ENCODE measurements at places on chromosomes 11 and 22.
A peak's percentile ranks its signal among the peaks of the same experiment; 100 is the strongest.

- no peak for DNase-seq
Measured at GRCh38 chr22:19704355-19705015, 9.8 kb upstream of the SEPTIN5 start.

GRCh38 chr11:57812634-57813033, 51.0 kb downstream of the CTNND1 start:
- DNase-seq = no peak

- DNase-seq = no peak
Measured at GRCh38 chr11:85847436-85847835, 7.7 kb upstream of the CCDC83 start.

DNA sequence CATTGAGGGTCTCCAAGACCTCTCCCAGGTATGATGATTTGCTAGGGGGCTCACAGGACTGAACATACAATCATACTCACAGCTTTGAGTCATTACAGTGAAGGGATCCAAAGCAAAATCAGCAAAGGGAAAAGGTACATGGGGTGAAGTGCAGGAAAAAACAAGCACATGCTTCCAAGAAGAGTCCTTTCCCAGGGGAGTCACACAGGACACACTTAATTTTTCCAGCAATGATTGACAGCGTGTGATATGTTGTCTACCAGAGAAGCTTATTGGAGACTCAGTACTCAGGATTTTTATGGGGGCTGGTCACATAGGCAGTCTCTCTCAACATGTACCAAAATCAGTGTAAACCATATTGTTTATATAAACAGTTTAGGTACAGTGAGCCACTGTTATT, 25.3 kb downstream of the CUL5 start:
- DNase-seq = no peak

GRCh38 chr22:41801147-41801819, 804 bp downstream of the CCDC134 start:
- no peak for DNase-seq

GRCh38 chr11:65170058-65170534, at the start of gene SPDYC:
Gene SPDYC, plus strand, starts transcription at chr11:65170233. Its CDS starts 1,125 bp downstream, at chr11:65171358.
- DNase-seq = no peak

GRCh38 chr11:120756931-120757330, 245.4 kb downstream of the GRIK4 start:
- DNase-seq = no peak

DNA sequence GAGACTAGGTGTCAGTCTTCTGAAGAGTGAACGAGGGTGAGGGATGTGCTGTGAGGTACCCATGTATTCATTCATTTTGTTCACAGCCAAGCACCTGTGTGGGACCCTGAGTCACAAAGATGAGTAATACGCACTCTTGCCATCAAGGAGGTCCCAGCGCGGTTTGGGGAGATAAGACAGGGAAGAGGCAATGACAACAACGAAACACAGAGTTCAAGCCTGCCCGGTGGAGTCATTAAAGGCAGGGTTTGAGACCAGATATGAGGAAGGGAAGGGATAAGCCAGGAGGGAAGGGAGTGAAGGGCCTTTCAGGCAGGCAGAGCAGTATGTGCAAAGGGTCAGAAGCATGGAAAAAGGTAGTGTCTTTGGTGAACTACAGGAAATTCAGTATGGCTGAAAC, 4.6 kb downstream of the DCHS1 start:
- DNase-seq = no peak

GRCh38 chr11:9615031-9615451, 41.6 kb downstream of the WEE1 start:
- DNase-seq = no peak

DNA sequence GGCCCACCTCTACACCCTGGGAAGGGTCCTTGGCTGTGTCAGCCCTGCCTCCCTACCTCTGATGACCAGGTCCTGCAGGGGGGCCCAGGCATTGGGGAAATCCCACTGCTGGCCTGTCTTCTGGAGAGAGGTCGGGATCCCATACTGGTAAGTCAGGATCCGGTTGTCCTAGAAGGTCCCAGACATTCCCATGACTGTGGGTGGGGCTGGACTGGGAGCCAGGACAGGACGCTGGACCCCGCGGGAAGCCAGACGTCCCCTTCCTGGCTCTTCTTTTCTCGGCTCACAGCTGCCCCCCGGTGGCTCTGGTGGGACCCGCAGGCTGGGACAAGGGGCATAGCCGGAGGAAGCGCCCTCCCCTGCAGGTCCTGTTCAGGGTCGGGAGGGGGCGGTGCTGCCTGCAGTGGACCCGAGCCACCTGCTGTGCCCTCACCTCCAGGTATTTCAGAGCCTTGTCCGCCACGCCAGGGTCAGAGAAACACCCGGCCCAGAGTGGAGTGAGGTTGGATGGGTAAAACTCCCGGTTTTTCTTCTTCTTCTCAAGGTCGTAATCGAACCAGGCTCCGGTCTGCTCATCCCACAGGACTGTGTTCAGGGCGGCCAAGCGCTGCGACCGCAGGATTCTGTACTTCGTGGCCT, 20.0 kb downstream of the TREH start:
- DNase-seq = peak; percentile 80

DNA sequence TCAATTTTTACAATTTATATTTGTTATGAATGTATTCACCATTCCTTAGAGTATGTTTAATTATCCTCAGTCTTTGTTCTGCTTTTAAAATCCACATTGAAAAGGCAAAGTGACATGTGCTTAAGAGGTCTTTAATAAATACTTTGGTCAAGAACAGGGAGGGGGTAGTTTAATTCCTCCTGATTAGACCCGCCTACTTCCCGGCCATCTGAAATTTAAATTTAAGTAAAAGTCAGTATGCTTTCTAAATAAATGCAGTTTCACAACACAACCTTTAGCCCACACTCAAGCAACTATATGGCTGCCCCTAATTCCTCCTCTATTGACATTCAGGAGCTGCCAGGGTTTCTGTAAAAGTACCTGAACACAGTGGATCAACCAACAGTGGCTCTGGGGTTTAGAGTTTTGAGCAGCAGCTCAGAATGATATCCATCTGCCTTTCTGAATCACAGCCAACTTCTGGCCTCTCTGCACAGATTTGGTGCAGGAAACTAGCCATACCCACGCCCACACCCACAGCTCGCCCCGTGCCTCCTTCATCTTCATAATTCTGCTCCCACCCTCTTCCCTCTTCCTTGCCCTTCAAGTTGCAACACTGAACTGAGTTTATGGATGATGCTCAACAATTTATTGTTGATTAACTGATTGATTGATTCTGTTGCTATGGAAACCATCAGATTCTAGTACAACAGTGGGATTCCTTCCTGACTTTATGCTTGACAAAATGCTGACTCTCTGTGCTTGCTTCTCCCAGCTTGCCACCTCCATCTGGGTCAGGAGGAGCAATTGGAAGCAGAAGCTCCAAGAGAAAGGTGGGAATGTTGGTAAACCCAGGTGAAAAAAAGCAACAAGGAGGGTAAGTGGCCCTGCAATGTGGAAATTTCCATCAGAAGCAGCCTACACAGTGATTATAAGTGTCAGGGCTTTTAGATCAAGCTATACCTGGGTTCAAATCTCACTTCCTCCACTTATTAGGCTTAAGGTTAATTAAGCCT, 70.8 kb downstream of the PANX1 start:
- DNase-seq = no peak

GRCh38 chr22:33524511-33525260, 395.6 kb downstream of the LARGE1 start:
- DNase-seq = no peak

DNA sequence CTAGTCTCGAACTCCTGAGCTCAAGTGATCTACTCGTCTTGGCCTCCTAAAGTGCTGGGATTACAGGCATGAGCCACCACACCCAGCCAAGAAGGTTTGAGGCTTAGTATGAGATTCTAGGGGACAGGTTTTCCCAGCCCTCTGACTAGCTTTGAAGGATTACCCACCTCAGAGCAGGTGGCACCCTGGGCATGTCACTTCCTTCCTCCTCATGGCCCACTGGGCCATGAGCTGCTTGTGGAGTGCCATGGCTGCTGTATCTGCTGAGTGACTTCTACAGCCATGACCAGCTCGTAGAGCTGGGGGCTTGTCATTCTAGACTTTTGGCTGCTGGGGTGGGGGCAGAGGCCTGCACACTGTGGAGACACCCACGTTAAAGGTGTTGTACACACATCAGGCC, 25.1 kb downstream of the TOM1 start:
- no peak for DNase-seq

DNA sequence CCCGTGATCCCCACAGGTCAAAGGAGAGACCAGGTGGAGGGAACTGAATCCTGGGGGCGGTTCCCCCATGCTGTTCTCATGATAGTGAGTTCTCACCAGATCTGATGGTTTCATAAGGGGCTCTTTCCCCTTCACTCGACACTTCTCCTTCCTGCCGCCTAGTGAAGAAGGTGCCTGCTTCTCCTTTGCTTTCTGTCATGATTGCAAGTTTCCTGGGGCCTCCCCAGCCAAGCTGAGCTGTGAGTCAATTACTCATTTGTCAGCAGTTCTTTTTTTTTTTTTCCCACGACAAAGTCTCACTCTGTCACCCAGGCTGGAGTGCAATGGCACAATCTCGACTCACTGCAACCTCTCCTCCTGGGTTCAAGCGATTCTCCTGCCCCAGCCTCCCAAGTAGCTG, 1530.4 kb downstream of the BRD1 start:
- no peak for DNase-seq

DNA sequence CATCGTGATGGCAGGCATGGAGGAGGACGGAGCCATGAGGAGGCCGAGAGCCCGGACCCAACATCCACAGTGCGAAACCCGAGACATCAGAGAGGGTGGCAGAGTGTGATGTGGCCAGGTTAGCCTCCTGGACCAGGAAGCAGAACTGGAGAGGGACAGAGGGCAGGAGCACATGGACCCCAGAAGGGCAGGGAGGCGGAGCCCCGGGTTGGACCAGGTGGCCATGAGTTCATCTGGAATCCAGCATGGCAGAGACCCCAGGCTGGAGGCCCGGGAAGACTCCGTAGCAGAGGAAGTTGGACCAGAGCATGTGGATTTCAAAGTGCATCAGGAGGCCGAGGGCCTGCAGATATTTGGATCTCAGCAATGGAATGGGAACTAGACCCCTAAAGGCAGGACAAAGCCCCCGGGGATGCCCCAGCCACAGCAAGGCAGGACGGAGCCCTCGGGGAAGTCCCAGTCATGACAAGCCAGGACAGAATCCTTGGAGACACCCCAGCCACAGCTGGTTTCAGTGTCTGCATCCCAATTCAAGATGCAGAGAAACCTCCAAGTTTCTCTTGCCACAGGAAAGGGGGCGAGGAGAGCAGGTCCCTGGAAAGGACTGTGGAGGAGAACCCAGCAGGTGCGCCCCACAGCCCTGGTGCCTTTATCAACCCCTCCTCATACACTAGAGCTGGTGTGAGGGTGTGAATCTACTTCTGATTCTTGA, 1393.4 kb downstream of the BRD1 start:
- DNase-seq = no peak

DNA sequence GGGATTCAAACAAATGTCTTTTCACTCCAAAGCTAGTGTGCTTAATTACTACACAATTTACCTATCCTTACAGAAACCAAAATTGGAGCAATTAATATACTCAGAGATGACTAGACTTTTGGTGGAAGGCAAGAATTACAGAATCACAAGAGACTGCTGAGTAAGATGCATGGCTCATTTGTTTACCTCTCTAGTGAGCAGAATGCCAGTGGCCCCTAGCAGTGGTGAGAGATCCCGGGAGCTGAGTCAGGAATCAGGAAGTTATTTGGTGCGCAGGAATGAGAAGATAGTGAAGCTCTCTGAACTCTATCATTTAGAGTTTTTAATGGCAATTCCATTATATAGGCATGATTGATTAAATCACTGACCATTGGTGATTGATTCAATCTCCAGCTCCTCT, 188.9 kb upstream of the SESN3 start:
- no peak for DNase-seq

DNA sequence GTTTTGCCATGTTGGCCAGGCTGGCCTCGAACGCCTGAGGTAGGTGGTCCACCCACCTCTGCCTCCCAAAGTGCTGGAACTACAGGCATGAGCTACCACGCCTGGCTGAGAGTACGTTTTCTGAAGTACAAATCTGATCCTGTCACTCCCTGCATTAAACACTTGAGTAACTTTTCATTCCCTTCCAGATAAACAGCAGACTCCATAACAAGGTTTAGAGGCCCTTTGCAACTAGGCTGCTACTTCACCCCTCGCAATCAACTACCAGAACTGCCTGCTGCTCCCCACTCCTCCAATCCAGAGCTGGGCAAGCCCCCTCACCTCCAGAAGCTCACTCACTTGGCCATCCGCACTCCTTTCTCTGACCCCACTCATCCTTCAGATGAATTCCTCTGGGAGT, 1.5 kb downstream of the KCTD14 start:
- DNase-seq = no peak

DNA sequence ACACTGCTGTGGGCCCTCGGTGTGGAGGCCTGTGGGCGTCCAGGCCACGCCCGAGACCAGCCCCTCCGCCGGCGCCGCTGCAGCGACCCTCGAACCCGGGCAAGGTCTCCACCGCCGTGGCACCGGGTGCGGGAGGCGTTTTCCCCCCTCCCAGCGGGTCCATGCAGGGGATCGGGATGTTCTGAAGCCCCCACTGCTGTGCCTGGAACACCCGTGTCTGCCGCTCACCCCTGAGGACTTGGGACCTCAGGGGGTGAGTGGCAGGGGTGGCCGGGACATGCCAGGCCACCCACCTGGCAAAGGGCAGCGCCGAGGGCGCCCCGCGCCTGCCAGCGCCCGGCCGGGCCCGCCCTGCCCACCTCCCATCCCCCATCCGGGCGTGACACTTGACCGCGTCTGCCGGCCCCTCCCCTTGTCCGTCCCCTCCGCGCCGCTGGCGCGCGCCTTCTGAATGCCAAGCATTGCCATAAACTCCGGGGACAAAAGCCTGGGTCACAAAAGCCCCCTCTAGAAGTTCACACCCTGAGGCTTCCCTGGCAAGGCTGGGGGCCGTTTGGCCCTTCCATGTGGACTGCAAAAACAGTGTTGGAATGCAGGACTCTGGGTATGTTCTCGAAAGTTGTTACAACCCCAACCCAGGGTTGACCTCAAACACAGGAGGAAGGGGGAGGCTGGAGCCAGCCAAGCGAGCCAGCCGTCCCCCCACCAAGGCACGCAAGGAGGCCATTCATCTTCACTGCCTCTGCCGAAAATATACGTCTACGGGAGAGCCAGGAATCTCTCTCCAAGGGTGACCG, 819 bp upstream of the KCNQ1OT1 start:
- no peak for DNase-seq

- DNase-seq = no peak
Measured at GRCh38 chr11:102751673-102752072, 26.9 kb upstream of the MMP8 start.

- no peak for DNase-seq
Measured at GRCh38 chr22:38204784-38205183, 3.0 kb downstream of the MAFF start.

GRCh38 chr11:68430801-68431200, 29.8 kb upstream of the PPP6R3 start:
- DNase-seq = no peak

DNA sequence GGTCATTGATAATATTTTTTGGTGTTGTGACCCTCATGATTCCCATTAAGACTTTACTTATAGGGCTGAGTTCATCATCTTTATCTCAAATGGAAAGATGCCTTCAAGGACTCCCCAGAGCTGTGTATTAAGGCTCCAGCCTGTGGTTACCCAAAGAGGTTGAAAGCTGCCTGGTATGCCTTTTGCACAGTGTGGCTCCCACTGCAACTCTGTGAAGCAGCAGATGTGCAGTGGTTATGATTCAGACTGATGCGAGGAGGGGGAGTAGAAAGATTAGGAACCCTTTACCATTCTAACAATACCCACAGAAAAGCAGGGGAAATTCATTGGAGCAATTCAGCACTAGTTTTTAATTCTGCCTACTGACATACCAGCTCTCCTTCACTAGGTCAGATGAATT, 560.0 kb downstream of the INSC start:
- DNase-seq = no peak

GRCh38 chr22:49626361-49627216, 201.1 kb downstream of the BRD1 start:
- DNase-seq = no peak

- no peak for DNase-seq
Measured at GRCh38 chr11:128610721-128611617, 23.6 kb upstream of the ETS1 start.
